Stimulated activated CD4-positive, alpha-beta T cell treated with anti-CD3 and anti-CD28 coated beads, Interleukin-4, amount 100 ng/mL, for 4 hours (primary cell): ENCODE measurements at places on chromosomes 16 and 17.

DNA sequence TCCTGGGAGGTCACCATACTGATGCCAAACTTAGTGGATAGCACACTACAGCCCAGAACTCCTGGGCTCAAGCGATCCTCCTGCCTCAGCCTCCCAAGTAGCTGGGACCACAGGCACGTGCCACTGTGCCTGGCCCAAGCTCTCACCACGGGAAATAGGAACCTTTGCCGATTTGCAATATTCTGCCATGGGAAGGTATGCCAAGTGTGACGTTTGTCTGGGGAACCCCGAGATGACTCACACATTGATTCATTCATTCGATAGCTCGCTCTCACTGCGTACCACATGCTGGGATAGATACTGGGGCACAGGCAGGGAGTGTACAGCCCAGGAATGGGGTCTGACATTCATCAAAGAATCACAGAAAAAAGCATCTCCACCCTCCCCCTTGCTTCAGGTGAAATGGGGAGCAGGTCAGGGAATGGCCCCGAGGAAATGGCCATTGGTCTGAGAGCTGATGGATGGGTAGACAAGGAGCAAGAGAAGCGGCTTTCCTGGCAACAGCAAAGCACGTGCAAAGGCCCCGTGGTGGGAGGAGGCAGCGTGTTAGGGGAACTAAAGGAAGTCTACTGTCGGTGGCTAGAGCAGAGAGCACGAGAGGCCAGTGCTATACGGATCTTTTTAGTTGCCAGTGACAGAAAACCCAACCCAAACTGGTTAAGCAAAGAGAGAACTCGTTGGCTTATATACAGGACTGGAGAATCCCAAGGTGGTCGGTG is 44.1 kb downstream of the DNAH17 start:
- no peak for DNase-seq

- DNase-seq: no peak
Measured at GRCh38 chr16:18969855-18970240, 13.9 kb upstream of the TMC7 start.

DNA sequence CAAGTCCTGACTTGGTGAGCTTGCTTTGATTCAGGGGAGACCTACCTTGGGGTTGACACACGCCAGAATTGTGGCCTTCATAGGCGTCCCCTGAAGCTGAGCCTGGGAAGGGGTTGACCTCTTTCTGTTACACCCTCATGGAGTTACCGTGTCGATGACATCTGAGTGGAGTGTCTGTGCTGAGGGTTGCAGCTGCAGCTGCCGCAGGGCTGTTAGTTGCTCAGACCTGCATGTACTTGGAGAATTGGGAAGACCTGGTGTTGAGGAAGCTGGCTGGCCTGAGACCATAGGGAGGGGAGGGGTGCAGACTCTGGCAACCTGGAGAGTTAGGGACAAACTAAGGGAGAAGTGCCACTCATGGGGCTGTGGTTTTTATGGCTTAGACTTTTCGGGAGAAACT is 9.6 kb downstream of the GSE1 start:
- DNase-seq: no peak

DNA sequence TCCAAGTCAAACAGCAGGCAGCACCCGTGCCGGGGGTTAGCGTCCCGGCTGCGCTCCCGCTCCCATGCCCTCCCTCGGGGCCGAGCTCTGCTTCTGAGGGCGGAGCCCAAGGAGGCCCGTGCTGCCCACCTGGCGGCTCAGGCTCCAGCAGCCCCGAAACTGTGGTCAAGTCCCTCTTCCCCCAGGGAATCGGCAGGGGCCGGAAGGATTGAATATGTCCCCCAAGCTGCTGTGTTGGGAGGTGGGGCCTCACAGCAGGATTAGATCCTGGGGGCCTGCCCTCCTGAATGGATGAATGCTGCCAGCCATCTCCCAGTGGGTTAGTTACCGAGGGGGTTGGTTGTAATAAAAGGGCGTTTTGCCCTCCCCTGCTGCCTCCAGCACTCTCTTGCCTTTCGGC is 33.9 kb downstream of the MAP2K3 start:
- no peak for DNase-seq

DNA sequence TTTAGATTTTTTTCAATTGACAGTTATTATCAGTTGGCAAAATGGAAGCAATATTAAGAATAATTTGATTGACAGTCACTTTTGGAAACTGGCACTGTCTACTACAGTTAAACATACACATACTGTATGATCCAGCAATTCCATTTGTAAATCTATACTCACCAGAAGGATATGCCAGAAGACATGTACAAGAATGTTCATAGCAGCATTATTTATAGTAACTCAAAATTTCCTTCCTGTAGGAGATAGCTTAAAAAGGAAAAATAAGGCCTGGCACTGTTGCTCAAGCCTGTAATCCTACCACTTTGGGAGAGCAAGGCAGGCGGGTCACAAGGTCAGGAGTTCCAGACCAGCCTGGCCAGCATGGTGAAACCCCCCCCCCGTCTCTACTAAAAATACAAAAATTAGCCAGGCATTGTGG is 89.3 kb downstream of the VMP1 start:
- DNase-seq: no peak

DNA sequence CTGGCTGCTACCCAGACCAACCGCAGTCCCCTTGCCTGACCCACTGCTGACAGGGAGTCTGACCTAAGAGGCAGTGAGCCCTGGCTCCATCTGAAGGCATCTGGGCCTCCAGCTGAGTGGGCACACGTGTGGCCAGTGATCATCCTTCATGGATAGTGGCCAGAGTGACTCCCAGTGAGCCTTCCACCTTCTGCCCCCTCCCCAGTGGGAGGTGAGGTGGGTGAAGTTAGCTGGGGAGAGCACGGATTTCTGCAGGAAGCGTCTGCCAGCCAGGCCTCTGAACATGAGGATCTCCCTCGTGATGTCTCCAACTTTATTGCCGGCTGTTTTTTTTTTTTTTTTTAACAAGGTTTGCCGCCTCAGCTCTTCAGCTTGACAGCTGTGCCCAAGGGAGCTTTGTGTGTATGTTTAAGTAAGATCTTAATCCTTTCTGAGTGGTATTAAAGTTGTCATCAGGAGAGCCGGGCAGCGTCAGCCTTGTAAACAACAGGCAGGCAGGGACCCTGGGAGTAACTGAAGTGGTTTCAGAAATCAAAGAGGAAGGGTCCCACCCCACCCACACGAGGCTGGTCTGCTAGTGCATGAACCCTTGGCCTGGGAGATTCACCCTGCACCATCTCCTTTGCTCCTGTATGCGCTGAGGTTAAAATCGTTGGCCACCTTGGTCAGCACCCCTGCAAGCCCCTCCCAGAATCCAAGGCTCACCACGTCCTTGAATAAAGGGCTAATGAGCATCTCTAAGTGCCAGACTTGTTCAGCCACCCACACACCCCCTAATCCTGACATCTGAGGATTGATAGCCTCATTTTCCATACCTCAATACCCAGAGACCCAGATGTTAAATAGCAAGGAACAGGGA is 33.3 kb downstream of the RHBDL3 start:
- DNase-seq: no peak

- DNase-seq: no peak
Measured at GRCh38 chr16:65054457-65054856, 67.4 kb downstream of the CDH11 start.

DNA sequence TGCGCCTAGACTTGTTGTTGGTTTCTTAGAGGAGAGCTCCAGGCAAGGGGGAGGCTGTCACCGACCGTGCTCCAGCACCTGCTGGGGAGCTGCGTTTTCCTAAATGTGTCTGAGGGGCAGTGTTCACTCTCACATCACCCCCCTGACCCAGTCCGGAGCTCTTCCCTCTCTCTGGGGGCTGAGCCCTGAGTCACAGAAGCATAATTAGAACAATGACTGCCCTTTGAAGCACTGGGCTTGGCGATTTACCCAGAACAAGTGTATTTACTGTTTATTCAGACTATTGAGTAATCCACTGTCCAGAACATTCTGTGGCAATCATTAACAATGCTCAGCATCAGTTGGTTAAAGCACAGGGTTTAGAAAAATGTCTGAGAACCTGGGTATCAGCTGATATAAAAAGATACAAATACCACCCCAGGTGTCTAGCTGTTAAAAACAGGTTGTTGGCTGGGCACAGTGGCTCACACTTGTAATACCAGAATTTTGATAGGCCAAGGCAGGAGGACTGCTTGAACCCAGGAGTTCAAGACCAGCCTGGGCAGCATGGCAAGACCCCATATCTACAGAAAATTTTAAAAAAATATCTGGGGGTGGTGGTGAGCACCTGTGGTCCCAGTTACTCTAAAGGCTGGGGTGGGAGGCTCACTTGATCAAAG is 8.1 kb downstream of the CES4A start:
- DNase-seq: no peak

DNA sequence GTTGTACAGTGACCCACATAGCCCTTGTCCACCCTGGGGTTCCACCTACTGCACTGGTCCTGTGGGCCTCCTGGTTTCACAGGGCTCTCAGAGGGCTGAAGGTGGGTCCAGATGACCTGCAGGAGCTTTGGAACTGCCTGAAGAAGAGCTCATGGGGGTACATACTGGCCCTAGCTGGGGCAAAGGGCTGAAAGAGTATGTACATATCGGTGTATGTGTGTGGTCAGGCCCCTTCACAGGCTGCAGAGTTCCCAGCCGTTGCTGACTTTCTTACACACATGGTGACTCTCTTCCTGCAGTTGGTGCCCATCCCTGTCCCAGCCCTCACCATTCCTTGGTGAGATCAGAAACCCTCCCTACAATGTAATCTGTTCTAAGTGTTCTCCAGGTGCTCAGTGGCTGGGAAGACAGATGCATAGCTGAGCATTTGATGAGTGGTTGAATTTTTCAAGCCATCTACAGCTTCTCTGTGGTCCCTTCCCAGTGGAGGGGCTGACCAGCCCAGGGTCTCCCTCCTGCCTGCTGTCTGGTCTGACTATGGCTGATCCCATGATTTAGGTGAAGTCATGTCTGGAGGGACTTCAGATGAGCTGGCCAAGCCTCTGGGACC is 2.4 kb upstream of the NFATC3 start:
- DNase-seq: no peak

- no peak for DNase-seq
Measured at GRCh38 chr17:82678265-82678891, 20.1 kb downstream of the RAB40B start.

DNA sequence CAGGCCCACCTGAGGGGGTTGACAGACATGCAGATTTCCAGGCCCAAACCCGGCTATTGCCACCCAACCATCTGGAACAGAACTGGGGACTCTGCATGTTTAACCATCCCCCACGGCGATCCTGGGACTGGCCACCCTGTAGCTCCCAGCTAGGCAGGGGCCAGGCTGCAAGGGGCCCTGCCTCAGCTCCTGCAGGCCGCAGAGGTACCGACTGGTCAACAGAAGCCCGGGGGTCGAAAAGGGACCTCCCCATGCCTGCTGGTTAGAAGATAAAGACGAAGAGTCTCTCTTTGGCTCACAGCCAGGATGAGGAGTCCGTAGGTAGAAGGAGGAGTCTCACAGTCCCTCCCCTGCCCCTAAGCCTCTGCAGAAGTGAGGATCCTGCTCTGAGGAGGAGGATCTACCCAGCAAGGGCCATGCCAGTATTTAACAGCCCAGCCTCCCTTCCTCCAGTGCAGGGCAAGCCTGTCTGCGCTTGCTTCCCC is 223.4 kb upstream of the TNRC6C start:
- DNase-seq: no peak

GRCh38 chr16:21033264-21033663 is 117.4 kb downstream of the DNAH3 start:
- no peak for DNase-seq

- no peak for DNase-seq
Measured at GRCh38 chr17:65807361-65807760, 245.9 kb upstream of the AXIN2 start.

DNA sequence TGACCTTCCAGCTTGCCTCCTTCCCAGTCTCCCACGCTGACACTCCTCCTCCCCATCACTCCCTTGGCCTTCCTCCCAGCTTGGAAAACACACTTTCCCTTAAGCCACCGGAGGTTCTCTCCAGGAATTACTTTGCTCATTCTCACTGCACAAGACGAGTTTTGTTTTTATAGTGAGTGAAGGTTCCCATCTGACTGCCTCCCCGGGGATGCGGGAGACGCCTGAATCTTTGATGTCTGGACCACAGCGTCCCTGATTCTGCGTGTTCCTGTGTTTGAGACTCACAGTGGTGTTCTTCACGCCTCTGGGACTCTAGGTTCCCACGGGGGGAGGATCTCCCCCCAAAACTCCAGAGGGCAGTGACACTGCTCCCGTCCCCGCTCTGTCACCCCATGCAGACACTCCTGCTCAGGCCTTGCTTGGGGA is 2.0 kb downstream of the DNAI2 start:
- no peak for DNase-seq

- DNase-seq: no peak
Measured at GRCh38 chr17:52389632-52390031, 231.1 kb upstream of the CA10 start.

GRCh38 chr17:17792551-17793377 is 44.0 kb downstream of the SREBF1 start:
- DNase-seq: peak; percentile 22

DNA sequence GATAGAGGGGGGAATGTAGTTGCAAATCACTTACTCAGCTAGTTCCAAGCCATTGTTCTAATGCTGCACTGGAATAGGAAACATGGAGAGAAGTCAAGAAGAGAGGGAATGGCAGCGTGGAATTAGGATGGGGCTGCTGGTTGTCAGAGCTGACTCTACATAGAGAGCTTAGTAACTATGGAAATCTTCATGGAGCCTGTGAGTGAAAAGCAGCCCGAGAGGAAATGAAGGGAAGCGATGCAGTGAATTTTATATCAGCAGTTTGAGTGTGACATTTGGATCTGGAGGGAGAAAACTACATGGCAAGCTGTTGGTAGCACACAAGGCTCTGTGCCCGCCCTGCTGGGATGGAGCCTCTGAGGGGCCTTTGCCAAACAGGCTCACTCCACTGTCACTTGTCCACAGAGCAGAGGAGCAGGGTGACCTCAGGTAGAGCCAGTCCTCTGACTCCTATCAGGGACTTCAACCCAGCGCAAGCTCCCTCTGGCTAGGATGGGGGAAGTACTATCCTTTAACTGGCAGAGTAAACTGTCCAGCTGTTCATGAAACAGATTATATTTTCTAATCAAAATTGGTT is 27.9 kb upstream of the PMFBP1 start:
- DNase-seq: no peak

DNA sequence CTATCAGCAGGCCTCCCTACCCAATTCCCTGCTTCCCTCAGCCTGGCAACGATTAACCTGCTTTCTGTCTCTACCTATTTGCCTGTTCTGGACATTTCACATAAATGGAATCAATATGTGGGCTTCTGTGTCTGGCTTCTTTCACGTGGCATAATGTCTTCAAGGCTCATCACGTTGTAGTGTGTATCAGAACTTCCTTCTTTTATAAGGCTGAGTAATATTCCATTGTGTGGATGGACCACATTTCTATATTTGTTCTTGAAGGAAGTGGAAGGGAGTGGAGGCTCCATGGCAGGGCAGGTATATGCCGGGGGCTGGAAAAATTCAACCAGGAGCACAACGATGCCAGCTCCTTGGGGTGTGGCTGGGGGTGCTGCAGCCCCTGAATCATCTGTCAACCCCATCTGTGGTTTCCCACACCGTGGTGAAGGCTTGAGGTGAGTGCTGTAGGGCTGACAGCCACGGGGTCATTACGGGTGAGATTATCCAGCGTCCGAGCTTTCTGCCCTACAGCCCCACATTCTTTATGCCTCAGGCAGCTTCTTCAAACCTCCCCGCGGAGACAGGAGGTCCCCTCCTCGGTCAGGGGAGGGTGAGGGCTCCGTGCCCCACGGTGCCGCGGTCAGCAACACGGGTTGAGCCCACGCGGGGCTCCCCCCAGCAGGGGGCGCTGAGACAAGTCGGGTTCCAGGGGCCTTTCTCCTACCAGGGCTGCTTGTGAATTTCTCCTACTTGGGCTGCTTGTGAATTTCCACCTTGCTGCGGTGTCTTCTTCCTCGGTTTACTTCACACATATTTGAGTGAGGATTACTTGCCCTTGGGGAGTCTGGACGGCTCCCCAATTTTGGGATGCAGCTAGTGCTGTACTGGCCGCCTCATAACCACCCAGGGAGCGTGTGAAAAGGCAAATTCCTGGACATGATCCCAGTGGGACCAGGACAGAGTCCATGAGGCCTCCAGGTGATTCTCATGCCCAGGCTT is 18.3 kb upstream of the WFIKKN2 start:
- DNase-seq: peak; percentile 40
